ENCODE measurements at places on chromosomes 3 and 15. TPM values are rescaled to one million over a fixed set of nuclear protein-coding genes. Genes with fewer than 3 reads are reported as not detected.

GRCh38 chr3:84965141-84965540 is 6.4 kb downstream of the CADM2 start:
- no peak for DNase-seq
- no peaks in the 10 kb centered on the region for H3K36me3 ChIP-seq
- no peaks in the 10 kb centered on the region for H3K27me3 ChIP-seq
- no peak overlapping the region for H3K4me3 ChIP-seq
- no peak overlapping the region for H3K27ac ChIP-seq
- H3K4me1 ChIP-seq: peaks cover 2% of the 10 kb centered on the region

- no peak overlapping the region for H3K27ac ChIP-seq
- no peaks in the 10 kb centered on the region for H3K27me3 ChIP-seq
- no peak overlapping the region for H3K4me3 ChIP-seq
- H3K36me3 ChIP-seq: no peaks in the 10 kb centered on the region
- H3K4me1 ChIP-seq: no peaks in the 10 kb centered on the region
Observed at GRCh38 chr3:62624185-62624584, 250.8 kb upstream of the FEZF2 start.

DNA sequence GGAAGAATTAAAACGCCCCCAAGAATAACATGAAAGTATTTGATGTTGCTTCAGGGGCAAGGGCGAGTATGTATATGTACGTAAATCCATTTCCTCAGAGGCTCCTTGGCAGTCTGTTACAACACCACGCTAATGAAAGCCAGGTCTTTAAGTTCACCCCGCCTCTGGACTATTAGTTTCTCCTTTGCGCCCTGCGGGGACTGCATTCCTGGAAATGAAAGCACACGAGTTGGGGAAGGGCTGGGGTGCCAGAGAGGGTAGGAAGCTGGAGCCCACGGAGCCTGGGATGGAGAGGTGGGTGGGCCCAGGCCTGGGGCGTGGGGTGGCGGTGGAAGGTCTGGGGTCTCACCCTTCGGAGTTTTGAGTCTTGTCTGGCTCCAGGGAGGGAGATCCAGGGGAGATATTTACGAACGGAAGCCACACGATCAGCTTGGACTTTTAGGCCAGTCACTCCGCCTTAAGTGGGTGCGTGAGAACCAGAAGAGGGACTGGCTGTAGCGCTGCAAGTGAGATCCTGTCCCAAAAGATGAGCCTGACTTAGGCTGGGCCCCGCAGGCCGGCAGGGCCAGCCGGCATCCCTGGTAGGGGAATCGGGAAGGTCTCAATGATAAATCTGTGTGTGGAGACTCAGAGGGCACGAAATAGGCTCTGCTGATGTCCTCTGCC is 1.6 kb upstream of the PLCL2 start:
- peak overlapping the region; percentile 79 for H3K27ac ChIP-seq
- H3K4me1 ChIP-seq: peaks cover 17% of the 10 kb centered on the region

STXBP5L gene
- not detected for total RNA-seq

RPL39L gene
- total RNA-seq: 20.0 TPM

GRCh38 chr3:186287711-186288110 is 74.3 kb downstream of the DGKG start:
- no peaks in the 10 kb centered on the region for H3K27me3 ChIP-seq
- no peak for DNase-seq
- peak overlapping the region; percentile 59 for H3K27ac ChIP-seq
- no peak overlapping the region for H3K4me3 ChIP-seq

GRCh38 chr15:80186597-80186996 is 33.8 kb downstream of the FAH start:
- H3K4me3 ChIP-seq: no peak overlapping the region
- H3K27me3 ChIP-seq: no peaks in the 10 kb centered on the region
- no peak overlapping the region for H3K27ac ChIP-seq
- H3K36me3 ChIP-seq: peaks cover 22% of the 10 kb centered on the region
- H3K4me1 ChIP-seq: peaks cover 18% of the 10 kb centered on the region
- DNase-seq: no peak

- no peak for DNase-seq
- no peak overlapping the region for H3K27ac ChIP-seq
- no peaks in the 10 kb centered on the region for H3K36me3 ChIP-seq
- H3K4me3 ChIP-seq: no peak overlapping the region
- no peaks in the 10 kb centered on the region for H3K4me1 ChIP-seq
Observed at GRCh38 chr3:67624687-67625086, 29.7 kb downstream of the SUCLG2 start.

- no peaks in the 10 kb centered on the region for H3K36me3 ChIP-seq
- H3K27ac ChIP-seq: no peak overlapping the region
- H3K4me3 ChIP-seq: no peak overlapping the region
- no peaks in the 10 kb centered on the region for H3K27me3 ChIP-seq
- no peaks in the 10 kb centered on the region for H3K4me1 ChIP-seq
- DNase-seq: no peak
Observed at GRCh38 chr15:49179433-49180190, 9.6 kb downstream of the GALK2 start.

SLC38A3 gene
- total RNA-seq: not detected

LYZL4 gene
- total RNA-seq: not detected

- DNase-seq: no peak
- no peak overlapping the region for H3K4me3 ChIP-seq
- H3K27me3 ChIP-seq: no peaks in the 10 kb centered on the region
- no peak overlapping the region for H3K27ac ChIP-seq
Observed at GRCh38 chr3:67335813-67336212, 318.6 kb downstream of the SUCLG2 start.

DNA sequence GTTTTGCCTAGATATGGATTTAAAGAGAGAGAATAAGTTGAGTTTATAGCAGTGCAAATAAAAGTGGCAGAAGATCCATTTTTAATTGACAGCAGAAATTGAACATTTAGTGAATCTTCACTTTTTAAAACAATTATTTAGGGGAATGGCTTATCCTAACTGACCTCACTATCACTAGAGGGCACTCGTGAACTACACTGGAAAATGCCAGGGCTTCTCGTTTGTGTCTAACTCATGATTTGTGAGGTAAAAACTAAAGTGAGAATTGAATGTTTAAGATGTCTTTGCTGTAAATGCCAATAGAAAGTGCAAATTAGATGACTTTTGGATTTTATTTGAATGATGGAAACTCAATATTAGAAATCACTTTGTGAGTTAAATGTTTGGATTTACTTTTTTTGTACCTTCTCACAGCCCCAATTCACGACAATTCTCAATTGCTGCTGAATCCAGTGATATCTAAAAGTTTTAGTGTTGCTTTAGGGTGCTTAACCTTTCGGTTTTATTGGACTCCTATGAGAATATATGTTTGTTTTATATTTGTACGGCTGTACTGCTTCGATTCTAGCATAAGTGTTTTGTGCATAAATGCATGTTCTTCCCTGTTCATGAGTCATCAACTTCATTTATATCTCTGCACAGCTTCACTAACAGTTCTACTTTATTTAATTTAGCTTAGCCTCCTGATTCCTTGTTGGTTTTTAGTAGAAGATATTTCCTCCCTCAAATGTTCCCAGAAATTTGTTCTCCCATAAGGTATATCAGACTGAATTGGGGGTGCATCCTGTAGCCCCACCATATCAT is 462.1 kb downstream of the MFSD1 start:
- no peaks in the 10 kb centered on the region for H3K36me3 ChIP-seq
- H3K27me3 ChIP-seq: no peaks in the 10 kb centered on the region
- H3K4me1 ChIP-seq: no peaks in the 10 kb centered on the region
- H3K4me3 ChIP-seq: no peak overlapping the region

DNA sequence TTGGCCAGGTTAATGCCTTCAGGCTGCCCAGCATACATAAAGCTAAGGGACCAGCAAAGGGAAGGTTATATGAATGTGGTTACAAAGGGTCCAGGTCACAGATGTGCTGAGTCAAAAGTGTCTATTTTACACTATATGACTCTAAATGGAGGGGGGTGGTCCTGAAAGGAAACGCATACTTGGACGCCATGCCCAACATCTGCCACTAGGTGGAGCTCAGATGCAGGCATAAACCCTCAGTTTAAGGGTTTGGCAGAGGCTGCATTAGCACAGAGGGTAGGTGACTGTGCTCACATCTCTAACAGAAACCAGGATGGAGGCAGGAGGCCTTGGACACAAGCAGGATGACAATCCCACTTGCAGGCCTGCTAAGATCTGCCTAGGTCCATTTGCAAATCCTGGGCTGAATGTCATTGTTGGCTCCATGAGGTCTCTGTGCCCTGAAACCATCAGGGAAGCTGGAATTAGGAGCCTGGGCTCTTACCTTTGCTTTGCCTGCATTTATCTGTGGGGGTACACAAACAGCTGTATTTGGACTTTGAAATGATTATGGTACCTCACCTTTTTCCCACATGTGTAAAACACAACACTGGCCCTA is 55.8 kb downstream of the ZNF621 start:
- no peaks in the 10 kb centered on the region for H3K27me3 ChIP-seq
- H3K4me1 ChIP-seq: peaks cover 8% of the 10 kb centered on the region
- no peak for DNase-seq

CCR2 gene
- 0.41 TPM for total RNA-seq

DNA sequence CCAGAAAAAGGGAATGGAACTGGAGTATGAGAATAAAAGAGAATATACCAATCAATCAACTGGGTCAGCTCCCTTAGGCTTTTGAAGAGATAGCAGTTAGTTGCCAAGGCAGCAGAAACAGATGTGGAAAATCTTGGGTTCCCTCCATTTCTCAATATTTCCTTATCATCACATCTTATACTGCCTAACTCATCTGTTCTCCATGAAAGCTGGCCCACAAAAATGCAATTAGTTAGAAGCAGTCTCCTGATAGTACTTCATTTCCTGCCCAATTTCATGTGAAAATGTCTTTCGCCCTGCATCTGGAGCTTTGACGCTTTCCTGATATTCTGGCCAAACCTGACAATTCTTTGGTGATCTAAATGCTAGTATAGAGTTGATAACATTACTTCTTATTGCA is 30.1 kb upstream of the SPTSSB start:
- no peaks in the 10 kb centered on the region for H3K27me3 ChIP-seq
- no peak overlapping the region for H3K27ac ChIP-seq
- no peaks in the 10 kb centered on the region for H3K36me3 ChIP-seq
- no peaks in the 10 kb centered on the region for H3K4me1 ChIP-seq

- no peaks in the 10 kb centered on the region for H3K36me3 ChIP-seq
- DNase-seq: no peak
- H3K27ac ChIP-seq: no peak overlapping the region
- no peak overlapping the region for H3K4me3 ChIP-seq
- no peaks in the 10 kb centered on the region for H3K27me3 ChIP-seq
Observed at GRCh38 chr15:26893351-26894065, 26.6 kb downstream of the GABRA5 start.

- H3K36me3 ChIP-seq: no peaks in the 10 kb centered on the region
- DNase-seq: no peak
- H3K4me3 ChIP-seq: no peak overlapping the region
- no peaks in the 10 kb centered on the region for H3K27me3 ChIP-seq
- H3K4me1 ChIP-seq: no peaks in the 10 kb centered on the region
Observed at GRCh38 chr3:102599819-102600576, 165.2 kb downstream of the ZPLD1 start.

DNA sequence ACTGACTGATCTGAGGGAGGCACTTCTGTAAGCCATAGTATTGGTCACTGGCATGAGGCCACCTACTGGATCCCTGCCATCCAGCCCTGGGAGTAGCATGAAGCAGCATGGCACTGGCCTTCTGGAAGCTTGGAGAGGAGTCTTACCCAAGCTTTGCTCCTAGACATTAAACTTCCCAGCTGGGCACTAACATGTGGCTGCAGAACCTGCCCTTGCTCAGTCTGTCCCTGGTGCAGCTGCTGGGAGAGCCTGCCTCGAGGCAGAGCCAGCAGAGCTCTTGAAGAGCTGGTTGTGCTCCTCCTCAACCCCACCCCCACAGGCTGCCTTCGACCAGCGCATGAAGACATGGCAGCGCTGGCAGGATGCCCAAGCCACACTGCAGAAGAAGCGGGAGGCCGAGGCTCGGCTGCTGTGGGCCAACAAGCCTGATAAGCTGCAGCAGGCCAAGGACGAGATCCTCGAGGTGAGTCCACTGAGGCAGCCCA is 17.1 kb upstream of the SNX22 start:
- H3K27me3 ChIP-seq: no peaks in the 10 kb centered on the region
- H3K4me1 ChIP-seq: no peaks in the 10 kb centered on the region
- no peak overlapping the region for H3K4me3 ChIP-seq
- no peak overlapping the region for H3K27ac ChIP-seq
- H3K36me3 ChIP-seq: peaks cover 83% of the 10 kb centered on the region
- DNase-seq: no peak

PROK2 gene
- total RNA-seq: 0.71 TPM

MED12L gene
- total RNA-seq: 0.27 TPM

DNA sequence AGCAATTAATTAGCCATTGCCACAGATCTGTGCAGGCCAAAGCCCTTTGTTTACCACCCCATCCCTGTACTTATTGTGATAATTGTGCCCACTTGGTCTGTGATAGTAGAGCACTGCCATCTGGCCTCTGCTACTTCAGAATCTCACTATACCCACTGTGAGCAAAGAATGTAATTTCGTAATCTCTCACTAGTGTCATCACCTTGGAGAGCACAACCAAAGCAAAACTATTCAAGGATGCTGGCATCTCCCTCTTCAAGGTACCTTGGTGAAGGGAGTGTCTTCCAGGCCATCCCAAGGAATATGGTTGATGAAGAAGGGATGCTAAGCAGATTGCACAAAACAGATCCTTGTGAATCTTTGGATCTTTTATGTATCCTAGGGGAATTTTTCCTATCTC is 34.7 kb upstream of the NOX5 start:
- H3K4me1 ChIP-seq: no peaks in the 10 kb centered on the region
- no peak overlapping the region for H3K27ac ChIP-seq

ANKRD63 gene
- not detected for total RNA-seq
